ENCODE measurements at places on chromosomes 16 and 17. TPM values are rescaled to one million over a fixed set of nuclear protein-coding genes. Genes with fewer than 3 reads are reported as not detected.

HOXB3 gene
- total RNA-seq: 6.8 TPM

GFAP gene
- not detected for total RNA-seq

DNAH2 gene
- total RNA-seq: 0.49 TPM

UMOD gene
- not detected for total RNA-seq

ZP2 gene
- total RNA-seq: not detected

HLF gene
- total RNA-seq: not detected

All from bladder microvascular endothelial cell (primary cell).